ENCODE measurements at places on chromosomes 12 and 14.

DNA sequence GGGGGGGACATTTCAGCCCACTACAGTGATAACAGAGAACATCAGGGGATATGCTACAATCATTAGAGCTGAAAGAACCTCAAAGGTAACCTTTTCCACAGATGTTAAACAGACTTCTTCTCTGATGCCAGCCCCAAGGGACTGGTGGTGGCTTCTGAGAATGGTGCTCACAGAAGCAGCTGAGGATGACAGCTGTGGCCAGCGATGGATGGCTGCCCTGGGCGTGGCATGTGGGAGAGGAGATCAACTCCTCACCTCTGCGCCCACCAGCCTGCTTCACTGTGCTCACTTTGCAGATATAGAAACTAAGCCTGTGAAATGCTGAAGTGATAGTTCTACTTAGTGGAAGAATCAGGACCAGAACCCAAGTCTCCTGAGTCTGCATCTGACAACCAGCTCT is 33.0 kb downstream of the FOXN3 start:
- no peak for DNase-seq

- DNase-seq: no peak
These were observed 78.1 kb upstream of the PTHLH start for GRCh38 chr12:28050606-28051005.

DNA sequence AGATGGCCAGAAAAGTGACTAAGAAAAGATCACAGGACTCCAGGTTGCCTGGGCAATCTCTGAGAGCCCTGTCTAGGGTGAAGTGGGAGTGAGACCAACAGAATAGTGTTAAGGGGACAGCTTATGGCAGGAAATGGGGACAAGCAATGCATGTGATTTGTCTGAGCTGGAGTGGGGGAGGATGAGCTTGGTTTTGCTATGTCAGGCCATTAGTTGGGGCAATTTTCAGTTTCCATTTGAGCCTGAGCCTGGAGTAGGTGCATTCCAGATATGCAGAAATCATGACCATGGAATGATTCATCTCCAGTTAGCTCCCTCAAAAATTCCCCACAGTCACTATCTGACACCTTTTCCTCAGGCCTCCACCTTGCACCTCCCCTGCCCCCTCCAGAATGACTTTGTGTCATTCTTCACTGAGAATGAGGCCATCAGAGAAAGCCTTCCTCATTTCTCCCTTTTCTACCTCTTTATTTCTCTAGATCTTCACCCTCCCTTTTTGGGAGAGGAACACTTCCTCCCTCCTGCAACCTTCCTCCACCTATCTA is 150.9 kb upstream of the PLEKHG7 start:
- DNase-seq: no peak

DNA sequence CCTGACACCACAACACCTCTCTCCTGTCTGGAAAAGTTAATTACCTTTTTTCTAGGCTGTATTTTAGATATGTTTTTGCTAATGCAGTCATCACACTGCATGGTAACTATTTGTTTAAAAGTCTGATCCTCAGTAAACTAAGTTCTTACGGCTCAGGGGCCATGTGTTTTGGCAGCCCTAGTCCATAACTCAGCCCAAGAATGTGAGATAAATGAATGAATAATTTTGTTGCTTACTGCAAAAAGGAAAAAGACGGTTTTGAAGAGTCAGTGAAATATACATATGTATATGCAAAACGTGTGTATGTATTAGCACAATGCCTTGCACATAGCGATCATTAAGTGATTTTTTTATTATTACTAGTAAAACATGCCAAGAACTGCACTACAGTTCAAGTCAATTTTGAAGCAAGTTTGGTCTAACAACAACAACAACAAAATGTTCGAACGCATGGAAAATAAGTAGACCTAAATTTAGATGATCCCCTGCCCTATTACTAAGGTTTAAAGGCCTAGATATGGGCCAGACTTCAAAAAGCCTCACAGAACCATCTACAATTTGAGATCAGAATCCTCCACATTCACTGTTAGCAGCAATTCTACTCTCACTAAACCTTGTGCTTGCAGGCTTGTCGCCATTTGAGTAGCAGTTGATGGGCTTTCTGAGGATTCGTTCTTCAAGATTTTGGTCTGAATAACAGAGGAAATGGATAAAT is 140.0 kb downstream of the NDUFA12 start:
- DNase-seq: no peak

DNA sequence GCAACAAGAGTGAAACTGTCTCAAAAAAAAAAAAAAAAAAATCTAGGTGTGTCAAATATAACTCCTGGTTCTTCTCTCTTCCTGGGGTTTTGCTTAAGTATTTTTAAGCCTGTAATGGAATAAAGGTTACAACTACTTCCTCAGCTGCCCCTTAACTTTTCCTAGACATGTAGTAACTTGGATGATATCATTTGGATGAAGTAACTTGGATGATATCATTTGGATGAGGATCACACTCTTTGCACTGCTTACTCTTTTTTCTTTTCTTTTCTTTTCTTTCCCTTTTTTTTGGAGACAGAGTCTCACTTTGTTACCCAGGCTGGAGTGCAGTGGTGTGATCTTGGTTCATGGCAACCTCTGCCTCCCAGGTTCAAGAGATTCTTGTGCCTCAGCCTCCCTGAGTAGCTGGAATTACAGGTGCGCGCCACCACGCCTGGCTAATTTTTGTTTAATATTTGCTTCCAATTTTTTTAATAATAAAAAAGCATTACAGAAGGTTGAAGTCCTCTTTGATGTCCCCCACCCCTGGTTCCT is 775 bp upstream of the FAM186A start:
- DNase-seq: no peak

DNA sequence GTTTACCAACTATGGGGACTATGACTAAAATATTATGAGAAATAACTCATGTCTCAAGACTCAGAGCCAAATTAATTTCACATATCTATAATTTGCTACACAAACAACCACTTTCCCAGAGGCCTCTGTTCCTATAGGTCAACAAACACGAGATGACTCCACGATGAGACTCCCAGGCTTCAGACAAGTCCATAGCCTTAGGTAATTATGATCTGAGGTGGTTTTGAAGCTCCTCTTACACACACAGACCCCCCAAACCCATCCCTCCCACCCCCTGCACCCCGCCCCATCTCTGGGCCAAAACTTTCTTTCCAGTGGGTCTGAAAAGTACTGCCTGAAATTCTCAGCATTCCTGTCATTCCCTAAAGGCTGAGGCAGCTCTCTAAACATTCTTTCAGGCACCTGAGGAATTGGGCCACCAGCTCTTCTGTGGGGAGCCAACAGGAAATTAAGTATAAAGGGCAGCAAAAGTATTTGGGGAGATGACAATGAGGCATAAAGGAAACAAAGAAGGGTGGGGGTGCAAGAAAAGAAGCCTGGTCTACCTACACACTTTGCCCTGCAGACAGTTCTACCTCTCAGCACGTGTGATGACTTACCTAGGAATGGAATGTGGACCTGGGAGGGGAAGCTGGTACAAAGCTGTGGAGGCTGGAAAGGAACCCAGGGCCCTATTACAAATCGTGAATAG is 143.6 kb downstream of the PAWR start:
- DNase-seq: no peak

GRCh38 chr14:38405851-38406635 is 150.2 kb upstream of the CLEC14A start:
- DNase-seq: no peak

GRCh38 chr14:63155511-63156185 is 48.6 kb upstream of the RHOJ start:
- DNase-seq: no peak

DNA sequence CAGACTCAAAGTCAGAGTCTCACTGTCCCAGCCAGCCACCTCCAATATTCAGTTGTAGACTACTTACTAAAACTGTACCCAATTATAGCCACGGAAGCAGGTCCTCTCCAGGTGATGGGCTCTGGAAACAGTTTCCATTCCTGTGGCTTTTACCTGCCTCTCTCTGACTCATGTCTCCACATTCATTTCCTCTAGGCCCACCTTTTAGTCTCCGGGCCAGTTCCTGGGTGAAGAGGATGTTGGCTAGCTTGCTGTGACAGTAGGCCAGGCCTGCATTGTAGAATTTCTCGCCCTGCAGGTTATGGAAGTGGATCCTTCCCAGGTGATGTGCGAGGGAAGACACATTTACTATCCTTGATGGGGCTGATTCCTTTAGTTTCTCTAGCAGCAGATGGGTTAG is 5.6 kb downstream of the RDH11 start:
- no peak for DNase-seq

GRCh38 chr12:103036581-103037214 is 79.2 kb downstream of the ASCL1 start:
- no peak for DNase-seq

Measured in CD8-positive, alpha-beta memory T cell (primary cell).